CD4-positive, alpha-beta T cell treated with Interferon alpha-2 for 1 hour (primary cell): ENCODE measurements at places on chromosomes 4 and X.

DNA sequence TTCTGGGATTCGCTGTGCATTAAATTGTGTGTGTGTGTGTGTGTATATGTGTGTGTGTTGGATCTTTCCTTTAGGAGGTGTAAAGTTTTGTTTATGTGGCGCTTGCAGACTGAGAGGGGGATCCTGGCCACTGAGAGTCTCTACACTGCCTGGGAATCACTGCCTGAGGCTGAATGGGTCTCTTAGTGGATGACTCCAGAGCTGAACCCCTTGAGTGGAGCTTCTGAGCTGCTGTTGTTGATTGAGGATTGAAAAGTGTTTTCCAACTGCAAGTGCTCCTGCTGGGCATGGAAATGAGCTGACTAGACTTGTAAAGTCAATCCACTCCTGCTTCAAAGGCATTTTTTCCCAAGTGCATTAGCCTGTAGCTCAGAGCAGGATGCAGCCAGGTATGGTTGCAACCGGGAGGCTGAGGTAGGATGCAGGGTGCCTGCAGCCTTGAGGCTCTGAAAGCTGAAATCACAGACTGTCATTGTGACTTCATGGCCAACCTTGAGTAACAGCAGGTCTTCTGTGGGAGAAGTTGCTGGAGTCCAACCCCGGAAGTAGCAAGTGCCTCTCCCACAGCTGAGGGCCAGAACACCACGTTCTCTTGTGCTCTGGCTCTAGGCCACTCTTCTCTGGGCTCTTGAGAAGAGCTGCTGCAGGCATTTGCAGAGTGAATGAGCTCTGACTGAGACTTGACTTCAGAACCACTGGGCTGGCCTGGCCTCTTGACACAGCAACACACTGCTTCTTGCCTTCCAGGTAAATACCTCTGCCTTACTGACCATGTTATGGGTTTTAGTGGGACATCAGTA lies at the start of gene TBX22:
Gene TBX22, plus strand, starts transcription at position 613 of the 800 bp plus-strand sequence. CDS start 7,517 bp downstream, outside the sequence.
- DNase-seq, result no peak

DNA sequence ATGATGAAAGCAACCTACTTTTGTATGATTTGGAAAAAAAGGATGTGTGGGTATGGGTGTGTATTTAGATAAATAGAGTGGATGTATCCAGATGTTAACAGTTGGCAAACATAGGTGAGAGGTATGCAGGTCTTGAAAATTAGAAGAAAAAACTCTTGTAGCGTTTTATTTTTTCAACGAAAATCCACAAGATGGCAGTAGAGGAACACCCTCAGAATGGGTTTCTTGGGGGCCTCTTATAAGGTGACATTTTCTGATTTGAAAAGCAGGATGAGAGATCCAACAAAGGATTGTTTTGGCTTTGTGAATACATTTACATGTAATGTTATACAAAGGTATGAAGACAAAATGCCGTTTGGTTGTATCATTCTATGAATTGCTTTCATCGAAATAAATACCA lies 68.3 kb downstream of the FMR1NB start:
- peak; percentile 37 for DNase-seq

- DNase-seq, result no peak
Measured at GRCh38 chr4:126779436-126780166, 853.2 kb upstream of the INTU start.

- DNase-seq, result no peak
Measured at GRCh38 chrX:150926304-150926703, 27.8 kb upstream of the CD99L2 start.

DNA sequence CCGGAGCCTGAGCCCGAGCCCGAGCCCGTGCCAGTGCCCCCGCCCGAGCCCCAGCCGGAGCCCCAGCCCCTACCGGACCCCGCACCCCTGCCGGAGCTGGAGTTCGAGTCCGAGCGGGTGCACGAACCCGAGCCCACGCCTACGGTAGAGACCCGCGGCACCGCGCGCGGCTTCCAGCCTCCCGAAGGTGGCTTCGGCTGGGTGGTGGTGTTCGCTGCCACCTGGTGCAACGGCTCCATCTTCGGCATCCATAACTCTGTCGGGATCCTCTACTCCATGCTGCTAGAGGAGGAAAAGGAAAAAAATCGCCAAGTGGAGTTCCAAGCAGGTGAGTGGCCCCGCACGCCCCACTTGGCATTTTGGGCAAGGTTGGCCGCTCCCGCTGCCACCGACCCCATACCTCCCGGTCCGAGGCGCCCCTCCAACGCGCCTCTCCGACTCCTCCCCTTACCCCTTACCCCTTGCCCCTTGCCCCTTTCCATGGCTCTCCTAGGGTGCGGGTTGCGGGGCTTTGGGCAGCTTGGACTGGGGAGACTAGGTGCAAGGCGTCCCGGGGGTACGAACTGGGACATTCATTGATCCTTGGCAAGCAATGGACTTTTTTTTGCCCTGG lies 553 bp downstream of the SLC16A2 start:
- no peak for DNase-seq

DNA sequence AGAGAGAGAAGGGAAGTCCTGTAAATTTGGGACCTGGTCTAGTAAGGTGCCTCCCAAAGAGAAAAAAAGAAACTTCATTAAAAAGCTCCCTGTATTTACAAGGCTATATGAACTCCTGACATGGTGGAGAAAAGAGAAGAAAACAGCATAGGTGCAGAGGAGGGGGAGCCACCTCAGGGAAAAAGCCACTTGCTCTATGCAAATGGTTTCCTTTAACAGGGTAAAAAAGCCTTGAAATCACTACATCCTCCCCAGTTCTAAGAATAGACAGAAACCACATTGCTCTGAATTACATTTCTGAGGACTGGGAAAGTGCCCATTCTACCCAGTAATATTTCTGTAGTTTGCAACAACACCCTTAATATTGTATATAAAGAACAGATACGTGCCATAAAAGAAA lies 165.5 kb downstream of the KLF8 start:
- peak; percentile 63 for DNase-seq

DNA sequence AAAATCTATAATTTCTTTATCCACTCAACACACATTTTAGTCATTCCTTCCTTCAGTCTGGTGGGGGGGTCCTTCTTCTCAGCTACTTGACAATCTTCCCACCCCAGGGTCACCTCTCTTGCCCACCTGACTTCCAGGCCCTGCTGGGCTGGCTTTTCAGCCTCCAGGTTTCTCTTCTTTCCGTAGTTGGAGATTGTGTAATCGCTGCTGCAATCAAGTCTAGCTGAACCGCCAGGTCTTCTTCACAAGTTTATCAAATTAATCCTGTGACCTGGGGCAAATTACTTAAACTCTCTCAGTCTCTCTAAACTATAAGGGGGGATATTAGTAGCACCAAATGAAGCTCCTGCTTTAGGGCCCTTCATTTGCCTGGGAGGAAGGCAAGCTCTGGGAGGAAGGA lies 102.9 kb upstream of the TNIP3 start:
- no peak for DNase-seq

GRCh38 chr4:14168919-14169318 lies 541.4 kb upstream of the BOD1L1 start:
- DNase-seq, result peak; percentile 4

- no peak for DNase-seq
Measured at GRCh38 chr4:156583265-156583664, 388.3 kb downstream of the PDGFC start.

DNA sequence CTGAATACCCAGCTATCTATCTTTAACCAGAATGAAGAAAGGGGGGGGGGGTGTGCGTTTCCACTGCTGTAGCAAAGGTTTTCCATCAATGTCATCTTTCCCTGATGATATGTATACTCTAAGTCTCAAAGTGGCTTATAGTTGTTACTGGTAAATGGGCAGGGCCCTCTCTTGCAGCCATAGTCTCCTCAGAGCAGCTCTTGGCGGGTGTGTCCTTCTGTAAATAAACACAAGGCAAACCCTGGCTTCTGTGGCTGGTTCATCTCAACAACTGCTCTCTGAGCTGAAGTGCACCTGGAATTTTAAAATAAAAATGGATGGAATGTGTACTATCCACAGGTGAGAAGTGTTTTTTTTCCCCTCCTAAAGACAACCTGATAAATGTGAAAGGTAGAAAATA lies 57.5 kb upstream of the SCML1 start:
- DNase-seq, result no peak

DNA sequence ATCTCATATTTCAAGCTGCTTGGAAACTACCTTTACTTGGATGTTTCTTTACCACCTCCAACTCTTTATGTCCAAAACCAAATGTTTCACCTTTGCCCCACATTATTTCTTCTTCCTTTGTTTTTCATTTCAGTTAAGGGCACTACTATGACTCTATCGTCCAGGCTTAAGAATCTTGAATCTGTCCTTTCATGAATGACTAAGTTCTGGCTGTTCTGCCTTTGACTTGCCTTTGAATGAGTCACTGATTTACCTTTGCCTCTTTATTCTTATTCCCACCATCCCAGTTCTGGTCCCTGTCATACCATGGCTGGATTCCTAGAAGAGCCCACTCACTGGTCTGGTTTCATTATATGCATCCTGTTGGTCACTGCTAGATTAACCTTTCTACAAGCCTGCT lies 30.6 kb upstream of the PLAC1 start:
- no peak for DNase-seq

- no peak for DNase-seq
Measured at GRCh38 chr4:107166181-107166580, 130.1 kb upstream of the DKK2 start.

DNA sequence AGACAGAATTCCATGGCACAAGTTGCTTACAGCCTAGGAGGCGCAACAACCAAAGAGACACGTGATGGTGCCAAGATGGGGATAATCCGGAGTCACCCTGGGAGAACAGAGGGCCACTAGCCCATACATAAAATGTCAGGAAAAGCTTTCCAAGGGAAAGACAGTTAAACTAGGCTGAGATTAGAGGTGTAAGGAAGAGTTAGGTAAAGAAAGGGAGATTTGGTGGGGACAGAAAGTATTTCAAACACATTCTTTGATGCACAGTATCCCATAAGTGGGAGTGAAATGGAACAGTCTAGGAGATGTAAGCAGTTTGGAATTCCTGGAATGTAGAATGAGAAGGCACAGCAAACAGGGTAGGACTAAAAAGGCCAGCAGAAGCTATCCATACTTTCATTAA lies 860.9 kb upstream of the LCORL start:
- DNase-seq, result no peak

DNA sequence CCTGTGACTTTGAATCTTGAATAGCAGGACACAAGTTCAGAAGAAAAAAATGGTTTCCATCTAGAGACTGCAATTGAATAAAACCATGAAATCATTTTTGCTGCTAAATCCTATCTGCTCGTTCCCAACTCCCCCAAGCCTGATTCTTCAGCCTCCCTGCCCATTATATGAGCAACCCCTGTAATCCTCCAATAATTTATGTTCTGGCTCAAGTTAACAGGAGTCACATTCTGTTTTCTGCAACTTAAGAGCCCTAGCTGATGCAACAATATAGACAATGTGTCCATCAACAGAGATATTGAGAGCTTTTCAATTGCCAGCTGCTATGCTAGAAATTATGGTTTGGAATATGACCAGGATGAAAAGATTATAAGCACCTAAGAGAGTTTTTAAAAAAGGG lies 84.1 kb downstream of the LDB2 start:
- DNase-seq, result no peak

DNA sequence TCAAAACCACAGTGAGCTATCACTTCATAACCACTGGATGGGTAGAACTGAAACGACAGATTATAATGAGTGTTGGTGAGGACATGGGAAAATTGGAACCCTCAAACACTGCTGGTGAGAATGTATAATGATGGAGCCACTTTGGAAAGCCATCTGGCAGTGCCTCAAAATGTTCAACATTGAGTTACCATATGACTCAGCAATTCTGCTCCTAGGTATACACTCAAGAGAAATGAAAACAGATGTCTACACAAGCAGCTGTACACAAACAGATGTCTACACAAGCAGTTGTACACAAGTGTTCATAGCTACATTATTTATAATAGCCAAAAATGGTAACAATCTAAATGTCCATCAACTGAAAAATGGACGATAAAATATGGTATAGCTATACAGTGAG lies 143.9 kb downstream of the PDGFRA start:
- DNase-seq, result no peak

DNA sequence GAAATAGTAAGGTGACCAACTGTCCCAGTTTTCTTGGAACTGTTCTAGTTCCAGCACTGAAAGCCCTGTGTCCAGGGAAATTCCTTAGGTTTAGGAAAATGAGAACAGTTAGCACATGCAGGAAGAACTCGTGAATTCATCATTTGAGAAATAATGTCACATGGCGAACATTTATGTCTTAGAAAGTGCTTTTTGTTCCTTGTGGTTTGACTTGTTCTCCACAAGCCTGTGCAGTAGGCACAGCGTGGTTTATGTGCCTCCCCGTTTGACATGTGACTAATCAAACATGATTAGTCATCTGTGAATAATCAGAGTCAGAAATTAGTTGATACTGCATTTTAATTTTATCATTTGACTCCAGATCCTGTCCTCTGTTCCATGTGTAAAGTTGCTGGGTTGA lies 556.0 kb upstream of the CPEB2 start:
- no peak for DNase-seq

GRCh38 chrX:36198575-36198974 lies 279.0 kb downstream of the CFAP47 start:
- no peak for DNase-seq

- no peak for DNase-seq
Measured at GRCh38 chr4:14985843-14986242, 16.4 kb upstream of the CPEB2 start.
